ENCODE measurements at places on chromosomes 13 and 19.

GRCh38 chr19:38233740-38234251, 9.8 kb upstream of the DPF1 start:
- peak; percentile 90 for DNase-seq

- no peak for DNase-seq
Observed at GRCh38 chr19:10228920-10229319, 2.2 kb downstream of the S1PR2 start.

DNA sequence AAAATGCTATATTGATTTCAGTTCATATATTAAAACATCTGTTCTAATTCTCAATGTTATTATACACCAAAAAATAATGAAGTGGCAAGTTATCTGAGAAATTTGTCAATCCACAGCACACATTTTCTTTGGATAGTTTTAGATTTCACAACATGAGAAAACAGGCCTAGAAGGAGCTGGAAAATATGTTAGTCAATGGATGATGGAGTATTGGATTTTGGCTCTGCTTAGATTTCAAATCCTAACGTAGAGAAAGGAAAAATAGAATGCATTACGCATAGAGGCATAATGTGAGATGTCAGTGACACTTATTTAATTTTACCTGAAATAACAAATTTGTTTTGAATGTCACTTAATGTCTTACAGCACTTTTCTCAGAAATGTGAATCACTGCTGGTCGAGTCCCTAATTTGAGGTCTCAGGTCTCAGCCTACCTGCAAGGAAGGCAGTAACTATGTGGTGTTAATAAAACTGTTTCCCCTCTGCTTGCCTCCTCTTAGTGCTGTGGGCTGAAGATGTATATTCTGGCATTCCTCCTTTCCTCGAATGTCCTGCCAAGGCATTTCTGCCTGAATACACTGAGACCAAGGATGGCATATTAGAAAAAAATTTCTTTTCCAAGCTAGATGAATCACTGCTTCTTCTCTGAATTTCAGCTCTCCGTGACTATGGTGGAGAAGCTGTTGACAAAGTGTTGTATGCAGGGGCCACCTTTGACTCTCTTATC, 232.4 kb downstream of the POSTN start:
- DNase-seq: no peak

GRCh38 chr19:5587071-5587455, 19.3 kb upstream of the TINCR start:
- no peak for DNase-seq

- no peak for DNase-seq
Observed at GRCh38 chr13:46804391-46804815, 7.4 kb upstream of the ESD start.

DNA sequence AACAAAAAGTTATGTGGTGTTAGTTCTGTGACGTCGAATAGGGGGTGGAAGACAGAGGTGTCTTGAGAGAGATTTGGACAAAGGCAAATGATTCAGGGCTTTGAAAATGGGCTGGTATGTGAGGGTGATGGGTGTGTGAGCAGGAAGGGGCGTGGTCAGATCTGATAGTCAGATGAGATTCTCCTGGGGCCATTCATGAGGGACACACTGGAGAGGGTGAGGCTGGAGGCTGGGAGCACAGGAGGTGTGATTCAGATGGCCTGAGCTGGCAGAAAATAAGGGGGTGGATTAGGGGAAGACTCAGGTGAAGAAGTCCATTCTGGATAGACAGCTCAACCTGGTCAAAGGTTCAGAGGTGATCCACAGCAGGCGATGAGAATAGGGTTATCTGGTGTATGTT, 28.0 kb downstream of the CYP4F22 start:
- no peak for DNase-seq

DNA sequence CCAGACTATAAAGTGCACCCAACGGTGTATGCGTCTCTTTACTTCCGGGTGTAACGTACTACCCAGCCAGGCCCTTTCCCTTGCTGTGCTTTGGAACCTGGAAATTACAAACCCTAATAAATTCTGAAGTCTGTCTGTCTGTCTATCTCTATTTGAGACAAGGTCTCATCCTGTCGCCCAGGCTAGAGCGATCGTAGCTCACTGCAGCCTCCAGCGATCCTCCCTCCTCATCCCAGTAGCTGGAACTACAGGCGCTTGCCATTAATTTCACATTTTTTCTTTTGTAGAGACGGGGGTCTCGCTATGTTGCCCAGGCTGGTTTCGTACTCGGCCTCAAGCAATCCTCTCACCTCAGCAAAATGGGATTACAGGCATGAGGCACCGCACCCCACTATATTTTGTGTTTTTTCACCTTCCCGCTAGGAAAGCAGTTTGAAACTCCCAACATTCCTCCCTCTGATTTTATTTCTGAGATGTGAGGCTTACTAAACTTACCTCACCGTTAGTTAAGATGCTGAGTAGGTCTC, 469 bp upstream of the RNF6 start:
- no peak for DNase-seq

DNA sequence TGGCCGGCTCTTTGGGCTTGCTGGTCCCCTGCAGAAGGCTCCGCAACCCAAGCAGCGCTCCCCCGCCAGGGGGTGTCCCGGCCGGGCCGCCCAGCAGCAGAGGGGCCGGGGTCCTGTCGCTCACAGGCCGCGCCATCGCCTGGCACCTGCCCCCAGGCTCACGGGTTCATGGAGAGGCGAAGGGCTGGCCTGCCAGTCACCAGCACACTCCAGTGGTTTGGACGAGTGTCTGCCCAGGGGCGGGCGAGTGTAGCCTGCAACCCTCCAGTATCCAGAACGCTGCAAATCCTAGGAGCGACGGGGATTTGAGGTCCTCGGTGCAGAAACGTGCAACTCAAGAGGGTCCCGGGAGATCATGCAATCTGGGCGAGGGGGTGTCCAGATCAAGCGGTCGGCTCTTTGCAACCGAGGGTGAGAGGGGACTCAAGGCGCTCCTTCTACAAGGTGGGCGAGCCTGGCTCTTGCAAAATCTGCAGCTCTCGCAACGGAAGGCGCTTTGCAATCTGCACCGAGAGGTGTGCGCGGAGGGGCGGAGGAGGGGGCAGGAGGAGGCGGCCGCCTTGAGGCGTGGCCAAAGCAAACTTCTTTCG, at the start of gene DBP:
Gene DBP, minus strand, starts transcription at position 521 of the 590 bp plus-strand sequence. Its CDS starts 385 bp downstream, at position 136.
- peak; percentile 78 for DNase-seq

- peak; percentile 61 for DNase-seq
Observed at GRCh38 chr13:19818223-19818842, 35.6 kb upstream of the PSPC1 start.

GRCh38 chr13:23751195-23751594, 138.0 kb downstream of the MIPEP start:
- DNase-seq: no peak

DNA sequence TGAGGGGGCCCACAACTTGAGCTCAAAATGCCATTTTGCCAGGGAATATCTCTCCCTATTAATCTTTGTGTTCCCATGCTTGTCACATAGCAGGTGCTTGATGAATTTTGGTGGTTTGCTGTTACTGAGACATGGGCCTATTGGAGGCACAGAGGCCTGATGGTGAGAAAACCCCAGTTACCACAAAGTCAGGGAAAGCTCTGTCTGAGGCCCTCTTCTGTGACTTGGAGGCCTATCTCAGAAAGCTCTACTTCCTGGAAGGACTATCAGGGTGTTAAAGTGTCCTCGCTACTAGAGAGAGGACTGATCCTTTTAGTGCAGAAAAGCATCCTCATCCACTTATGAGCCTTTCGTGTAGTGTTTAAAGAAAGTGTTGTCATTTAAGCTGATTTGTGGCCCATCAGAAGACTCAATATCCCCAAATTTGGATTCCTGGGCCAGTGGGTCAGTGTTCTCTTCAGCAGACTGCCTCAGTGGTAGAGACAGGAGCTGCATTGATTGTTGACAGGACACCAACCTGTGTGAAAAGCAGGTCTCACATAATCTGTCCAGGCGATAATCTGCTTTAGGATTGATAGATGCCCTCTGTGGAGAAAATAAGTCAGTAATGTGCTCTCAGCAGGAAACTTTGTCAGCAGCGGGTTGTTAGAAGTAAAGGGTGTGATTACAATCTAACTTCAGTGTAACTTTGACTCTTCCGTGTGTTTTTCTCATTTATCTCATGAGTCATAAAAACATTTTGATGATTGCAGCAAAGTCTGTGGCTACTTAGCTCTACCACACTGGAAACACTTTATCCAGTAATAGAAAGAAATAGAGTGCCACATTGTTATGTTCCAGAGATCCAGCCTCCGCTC, 121.0 kb downstream of the AKAP11 start:
- no peak for DNase-seq
